ENCODE measurements at places on chromosomes 2 and 18.

GRCh38 chr2:204453730-204454167 is 91.5 kb upstream of the PARD3B start:
- DNase-seq, result peak; percentile 78

- peak; percentile 88 for DNase-seq
Measured at GRCh38 chr2:105490956-105491355, 92.1 kb upstream of the FHL2 start.

GRCh38 chr2:99081891-99082290 is 59.6 kb upstream of the C2orf15 start:
- no peak for DNase-seq

GRCh38 chr2:39568561-39569006 is 97.1 kb upstream of the TMEM178A start:
- no peak for DNase-seq

All from small intestine (tissue), 16 donors.